Right lung (tissue), 10 donors: ENCODE measurements at places on chromosomes 4 and X. TPM values are rescaled to one million over a fixed set of nuclear protein-coding genes. Genes with fewer than 3 reads are reported as not detected.

GRCh38 chr4:157607996-157608395 lies 387.5 kb downstream of the GRIA2 start:
- no peak for DNase-seq

Gene PRRG3
- 13.0 TPM for polyA plus RNA-seq

GRCh38 chr4:150253416-150253815 lies 175.2 kb downstream of the DCLK2 start:
- DNase-seq: no peak

DNA sequence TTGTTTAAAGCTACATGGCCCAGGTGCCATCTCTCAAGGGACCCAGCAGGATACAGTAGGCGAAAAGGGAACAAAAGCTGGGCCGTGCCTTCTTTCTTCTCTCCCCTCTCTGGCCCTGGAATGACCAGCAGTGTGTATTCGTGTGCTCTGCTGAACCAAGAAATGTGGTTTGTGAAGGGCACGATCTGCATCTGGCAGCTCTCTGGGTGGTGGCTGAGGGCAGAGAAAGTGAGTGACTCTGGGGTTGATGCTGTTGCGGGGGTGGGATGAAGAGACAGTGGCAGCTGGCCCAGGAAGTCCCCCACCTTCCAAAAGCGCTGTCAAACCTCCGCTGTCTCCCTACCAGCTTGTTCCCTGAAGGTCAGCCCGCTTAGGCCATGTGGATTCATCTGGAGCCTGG lies 88.3 kb downstream of the CLDN34 start:
- DNase-seq: no peak

Gene RBM46
- polyA plus RNA-seq: not detected

GRCh38 chrX:9611436-9612145 lies 146.7 kb downstream of the TBL1X start:
- no peak for DNase-seq

DNA sequence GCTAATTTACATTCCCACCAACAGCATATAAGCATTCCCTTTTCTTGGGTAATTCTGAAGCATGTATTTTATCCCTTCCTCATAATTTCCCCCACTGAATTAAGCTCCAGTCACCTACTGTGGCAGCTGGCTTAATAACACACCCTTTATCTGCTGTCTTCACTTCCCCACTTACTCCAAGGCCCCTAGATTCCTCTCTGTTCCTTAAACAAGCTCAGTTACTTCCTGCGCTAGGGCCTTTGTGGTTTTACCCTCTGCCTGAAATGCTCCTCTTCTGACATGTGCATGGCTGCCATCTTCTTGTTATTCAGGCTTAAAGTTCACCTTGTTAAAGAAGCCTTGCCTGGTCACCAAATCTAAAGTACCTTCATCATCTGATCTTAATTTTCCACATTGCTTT lies 47.2 kb upstream of the RPS6KA3 start:
- DNase-seq: no peak

DNA sequence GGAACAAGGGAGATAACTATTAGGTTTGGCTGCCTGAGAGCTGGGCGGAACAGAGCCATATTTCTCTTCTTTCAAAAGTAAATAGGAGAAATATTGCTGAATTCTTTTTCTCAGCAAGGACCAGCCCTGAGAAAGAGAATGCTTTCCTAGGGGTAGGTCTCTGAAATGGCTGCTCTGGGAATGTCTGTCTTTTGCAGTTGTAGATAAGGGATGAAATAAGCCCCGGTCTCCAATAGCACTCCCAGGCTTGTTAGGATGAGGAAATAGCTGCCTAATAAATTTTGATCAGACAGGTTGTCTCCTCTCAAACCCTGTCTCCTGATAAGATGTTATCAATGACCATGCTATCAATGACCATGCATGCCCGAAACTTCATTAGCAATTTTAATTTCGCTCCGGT lies 207.8 kb upstream of the KIT start:
- no peak for DNase-seq

Gene CFAP299
- 2.7 TPM for polyA plus RNA-seq

Gene TGIF2LX
- not detected for polyA plus RNA-seq

Gene WFS1
- polyA plus RNA-seq: 30.3 TPM

Gene LRP2BP
- polyA plus RNA-seq: 5.1 TPM

GRCh38 chr4:139808808-139809756 lies 143.5 kb downstream of the MGST2 start:
- no peak for DNase-seq

- no peak for DNase-seq
Measured at GRCh38 chr4:6687947-6688878, 5.5 kb upstream of the S100P start.

Gene CRMP1
- 62.4 TPM for polyA plus RNA-seq

Gene REELD1
- 0.23 TPM for polyA plus RNA-seq
